Stromal cell of bone marrow (primary cell): ENCODE measurements at places on chromosomes 6 and 20.
A peak's percentile ranks its signal among the peaks of the same experiment; 100 is the strongest.

- no peak for DNase-seq
Measured at GRCh38 chr20:4608861-4609260, 112.8 kb upstream of the PRND start.

- DNase-seq = no peak
Measured at GRCh38 chr6:3343089-3343883, 84.5 kb downstream of the PSMG4 start.

DNA sequence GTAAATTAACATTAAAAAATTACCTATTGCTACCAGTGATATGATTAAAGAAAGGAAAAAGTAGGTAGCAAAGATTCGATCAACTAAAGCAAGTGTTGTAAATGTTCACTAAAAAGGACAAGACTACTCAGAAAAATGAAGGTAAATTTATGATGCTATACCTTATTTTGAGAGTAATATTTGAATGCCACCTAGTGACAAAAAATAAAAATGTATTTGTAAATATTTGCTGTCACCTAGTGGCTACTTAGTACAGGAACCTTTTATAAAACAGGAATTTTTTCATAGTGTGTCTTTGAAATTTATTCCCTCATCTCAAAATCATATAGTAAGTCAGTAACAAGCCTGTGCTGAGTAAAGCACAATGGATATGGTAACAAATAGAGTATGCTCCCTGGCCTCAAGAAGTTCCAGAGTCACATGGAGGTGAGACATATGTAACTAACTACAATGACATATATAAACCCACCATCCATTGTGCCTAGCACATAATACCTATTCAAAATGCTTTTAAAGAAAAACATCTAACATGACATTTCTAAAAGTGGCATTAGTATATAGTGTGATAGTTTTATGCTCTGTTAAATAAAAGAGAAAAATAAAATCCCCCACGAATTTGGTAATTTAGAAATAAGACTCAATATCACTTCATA is 193.1 kb upstream of the SIM1 start:
- DNase-seq = no peak

GRCh38 chr6:112087916-112088315 is 525 bp downstream of the FAM229B start:
- no peak for DNase-seq

- DNase-seq = no peak
Measured at GRCh38 chr6:46347669-46348068, 143.6 kb downstream of the RCAN2 start.

- DNase-seq = no peak
Measured at GRCh38 chr6:155959898-155960495, 504.4 kb upstream of the NOX3 start.

DNA sequence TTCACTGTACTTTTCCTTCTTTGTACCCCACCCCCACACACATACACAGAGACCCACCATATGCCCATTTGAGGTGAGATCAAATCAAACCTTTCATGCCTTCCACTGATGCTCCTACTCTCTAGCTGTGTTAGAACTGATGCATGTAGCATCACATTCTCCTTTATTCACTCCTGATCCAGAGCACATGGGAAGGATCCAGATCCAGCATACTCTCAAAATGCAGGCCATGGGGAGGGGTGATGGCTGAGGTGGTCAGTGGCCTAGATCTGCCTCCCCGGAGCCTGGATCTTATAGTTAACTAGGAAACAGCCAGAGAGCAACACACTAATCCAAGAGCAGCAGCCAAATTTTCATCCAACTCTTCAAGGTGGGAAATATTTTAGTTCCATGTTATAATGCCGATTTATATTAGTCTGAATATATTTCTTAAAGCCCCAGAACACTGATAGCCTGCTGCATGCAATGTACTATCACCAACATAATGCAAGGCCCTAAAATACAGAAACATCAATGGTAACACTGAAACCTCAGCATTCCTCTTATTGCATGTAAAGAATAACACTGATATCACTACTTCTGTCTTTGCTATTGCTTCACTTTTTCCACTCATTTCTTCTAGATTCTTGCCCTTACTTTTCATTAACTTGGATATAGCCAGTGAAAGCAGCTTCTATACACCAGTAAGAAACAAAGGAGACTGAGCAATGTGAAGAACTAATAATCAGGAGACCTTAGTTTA is 126.8 kb upstream of the BEND6 start:
- DNase-seq = no peak

DNA sequence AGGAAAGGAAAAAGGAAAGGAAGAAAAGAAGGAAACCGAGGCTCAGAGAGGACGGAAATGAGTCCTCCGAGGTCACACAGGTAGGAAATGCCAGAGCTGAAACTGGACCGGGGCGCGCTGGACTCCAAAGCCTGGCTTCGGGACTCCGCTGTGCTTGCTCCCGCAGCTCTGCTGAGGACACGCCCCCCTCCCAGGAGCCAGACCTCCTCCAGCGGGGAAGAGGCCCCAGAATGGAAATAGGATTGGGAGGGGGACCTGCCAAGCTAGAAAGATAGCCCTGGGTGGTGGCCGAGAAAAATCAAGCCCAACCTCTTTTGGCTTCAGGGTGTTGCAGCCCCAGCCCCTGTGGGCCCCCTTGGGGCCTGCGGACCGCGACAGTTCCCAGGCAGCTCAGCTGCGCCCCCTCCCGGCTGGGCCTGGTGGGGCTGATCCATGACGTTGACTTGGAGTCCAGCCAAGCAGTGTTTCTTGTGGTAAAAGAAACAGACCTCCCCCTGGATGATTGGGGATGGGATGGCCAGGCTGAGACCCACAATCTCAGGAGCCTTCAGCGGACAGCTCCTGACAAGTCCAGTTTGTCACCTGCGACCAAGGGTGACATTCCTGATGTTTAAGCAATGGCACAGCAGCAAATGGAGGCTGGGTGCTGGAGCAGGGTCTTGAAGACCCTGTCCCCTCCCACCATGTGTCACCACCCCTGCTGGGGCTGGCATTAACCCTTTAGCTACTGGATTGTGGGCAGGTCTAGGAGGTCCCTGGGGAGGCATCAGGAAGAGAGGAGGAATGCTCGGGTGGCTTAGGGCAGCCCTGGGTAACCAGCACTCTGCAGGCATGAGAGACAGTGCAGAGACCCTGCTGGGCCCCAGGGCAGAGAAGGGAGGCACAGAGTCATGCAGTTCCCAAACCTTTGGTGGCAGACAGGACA is 55.4 kb downstream of the RIPOR3 start:
- DNase-seq = no peak

DNA sequence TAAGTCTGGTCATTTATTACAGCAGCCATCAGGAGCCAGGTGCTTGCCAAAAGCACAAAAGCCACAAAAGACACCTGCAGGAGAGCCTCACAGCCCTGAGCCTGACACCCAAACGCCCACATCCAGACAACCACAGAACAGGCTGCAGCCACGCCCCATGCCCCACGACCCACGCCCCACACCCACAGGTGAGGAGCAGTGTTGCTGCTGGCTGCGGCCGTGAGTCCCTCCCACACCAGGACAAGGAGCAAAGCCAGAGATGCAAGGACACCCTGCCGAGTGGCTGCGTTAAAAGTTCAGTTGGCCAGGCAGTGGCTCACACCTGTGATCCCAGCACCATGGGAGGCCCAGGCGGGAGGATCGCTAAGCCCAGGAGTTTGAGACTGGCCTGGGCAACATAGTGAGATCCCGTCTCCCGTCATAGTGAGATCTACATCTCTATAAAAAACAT is 43.0 kb downstream of the SLC2A4RG start:
- DNase-seq = no peak

GRCh38 chr6:126233192-126233591 is 106.7 kb upstream of the CENPW start:
- DNase-seq = no peak

DNA sequence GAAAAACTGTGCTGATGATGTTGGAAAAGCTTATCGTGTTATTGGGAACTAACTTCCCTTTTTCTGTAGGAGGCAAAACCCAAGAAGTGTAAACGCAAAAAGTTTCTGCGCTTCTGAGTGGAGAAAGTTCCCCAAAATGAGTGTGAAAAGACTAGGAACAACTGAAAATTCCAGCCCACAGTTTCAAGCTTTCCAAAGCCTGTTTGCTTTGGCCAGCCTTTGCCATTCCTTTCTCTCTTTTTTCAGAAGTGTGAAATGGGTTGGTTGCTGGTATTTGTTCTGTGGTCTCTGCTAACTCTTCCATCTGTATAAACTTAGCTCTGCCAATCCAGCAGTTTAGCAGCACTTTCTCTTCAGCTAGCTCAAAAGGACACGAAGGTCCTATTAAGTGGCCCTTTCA is 491.3 kb downstream of the MAFB start:
- peak; percentile 72 for DNase-seq

- no peak for DNase-seq
Measured at GRCh38 chr6:138509371-138509770, 10.1 kb upstream of the NHSL1 start.
